ENCODE measurements at places on chromosomes 7 and 10.

DNA sequence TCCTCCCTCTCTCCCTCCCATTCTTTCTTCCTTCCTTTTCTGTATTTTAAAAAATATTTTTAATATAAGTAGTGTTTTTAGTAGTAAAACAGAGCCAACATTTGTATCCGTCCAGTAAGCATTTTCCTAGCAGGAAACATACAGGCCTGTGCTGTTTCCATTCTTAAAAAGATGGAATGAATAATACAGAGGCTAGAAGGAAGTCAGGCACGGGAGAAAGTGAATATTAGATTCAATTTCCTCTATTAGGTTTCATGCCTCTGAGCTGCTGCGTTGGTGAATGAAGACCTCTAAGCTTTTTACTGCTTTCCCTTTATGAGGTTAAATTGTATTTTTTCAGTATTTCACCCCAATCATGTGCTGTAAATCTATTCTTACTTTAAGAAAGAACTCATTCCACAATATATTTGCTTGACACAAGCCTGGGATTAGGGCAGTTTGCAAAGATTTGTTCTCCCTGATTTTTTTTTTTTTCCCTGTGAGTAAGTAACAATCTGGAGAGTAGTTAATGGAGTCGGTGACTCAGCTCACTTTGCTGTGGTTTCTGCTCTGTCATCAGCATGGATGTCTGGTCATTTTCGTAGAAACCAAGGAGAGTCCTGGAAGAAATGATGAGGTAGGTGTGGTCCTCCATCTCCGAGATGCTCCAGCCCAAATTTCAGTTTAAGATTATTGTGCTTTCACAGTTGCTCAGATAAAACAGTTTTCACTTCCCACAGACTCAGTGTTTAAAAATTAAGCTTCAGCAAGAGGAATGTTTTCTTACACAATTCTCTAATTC, 76.1 kb upstream of the PITRM1 start:
- DNase-seq = no peak

DNA sequence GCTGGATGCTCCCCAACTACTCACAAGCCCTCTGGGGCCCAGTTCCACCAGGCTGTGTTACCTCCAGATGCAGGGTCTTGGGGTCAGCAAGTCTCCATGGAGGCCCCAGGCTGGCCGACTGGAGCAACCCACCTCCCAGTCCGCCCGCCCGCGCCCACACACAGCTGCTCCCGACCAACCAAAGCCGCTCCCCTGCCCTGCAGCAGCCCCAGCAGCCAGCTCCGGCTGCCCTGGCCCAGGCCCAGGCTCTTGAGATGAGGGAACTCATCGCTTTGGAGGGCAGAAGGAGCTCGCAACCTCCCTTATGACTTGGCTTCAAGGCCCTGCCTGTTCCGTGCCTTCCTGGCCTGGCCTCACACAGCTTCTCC, 47.2 kb downstream of the LRRC20 start:
- no peak for DNase-seq

DNA sequence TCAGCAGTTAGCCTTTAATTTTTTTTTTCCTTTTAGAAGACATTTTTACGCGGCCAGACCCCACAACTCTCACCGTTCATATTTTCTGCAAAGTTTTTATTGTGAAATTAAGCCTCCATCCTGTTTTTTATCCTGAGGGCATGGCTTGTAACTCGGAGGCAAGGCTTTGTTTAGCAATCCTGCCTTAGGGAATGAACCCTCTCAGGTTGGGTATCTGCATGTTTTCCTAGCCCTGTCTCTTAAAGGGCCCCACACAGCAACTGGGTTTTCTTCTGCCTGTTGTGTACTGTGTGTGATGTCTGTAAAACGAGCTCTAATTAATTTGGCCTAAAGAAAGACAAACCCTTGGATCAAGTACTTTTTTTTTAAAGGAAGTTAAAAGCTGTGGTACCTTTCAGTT, 130.2 kb upstream of the COBL start:
- DNase-seq = no peak

DNA sequence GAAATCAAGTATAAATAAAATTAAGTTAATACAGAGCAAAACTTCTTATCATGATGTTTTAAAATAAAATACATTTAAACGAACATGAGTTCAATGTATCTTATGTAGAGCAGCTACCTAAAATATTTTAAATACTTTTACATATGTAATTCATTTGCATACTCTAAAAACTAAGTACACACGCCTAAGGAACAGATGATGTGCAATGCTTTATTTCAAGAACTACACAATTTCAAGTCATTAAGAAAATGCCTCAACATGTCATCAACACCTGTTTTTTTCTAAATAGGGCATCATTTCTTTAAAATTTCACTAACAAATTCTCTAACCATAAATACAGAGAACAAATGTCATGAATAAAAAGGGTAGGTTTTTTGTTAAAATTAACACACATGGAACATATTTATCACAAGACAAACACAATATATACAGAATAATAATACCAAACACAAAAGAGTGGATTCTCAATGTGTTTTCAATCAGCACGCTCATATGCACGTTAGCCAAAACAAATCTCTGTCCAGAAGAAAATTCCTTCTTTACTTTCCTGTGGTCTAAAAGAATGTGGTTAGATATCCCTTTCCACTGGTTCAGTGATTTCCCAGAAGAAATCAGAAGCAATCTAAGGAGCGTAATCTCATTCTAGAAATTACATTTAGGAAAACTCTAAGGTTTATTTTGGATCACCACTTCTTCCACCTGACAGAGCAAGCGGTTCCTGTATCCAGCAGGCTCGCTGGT, 73.0 kb upstream of the PFKP start:
- DNase-seq = no peak

DNA sequence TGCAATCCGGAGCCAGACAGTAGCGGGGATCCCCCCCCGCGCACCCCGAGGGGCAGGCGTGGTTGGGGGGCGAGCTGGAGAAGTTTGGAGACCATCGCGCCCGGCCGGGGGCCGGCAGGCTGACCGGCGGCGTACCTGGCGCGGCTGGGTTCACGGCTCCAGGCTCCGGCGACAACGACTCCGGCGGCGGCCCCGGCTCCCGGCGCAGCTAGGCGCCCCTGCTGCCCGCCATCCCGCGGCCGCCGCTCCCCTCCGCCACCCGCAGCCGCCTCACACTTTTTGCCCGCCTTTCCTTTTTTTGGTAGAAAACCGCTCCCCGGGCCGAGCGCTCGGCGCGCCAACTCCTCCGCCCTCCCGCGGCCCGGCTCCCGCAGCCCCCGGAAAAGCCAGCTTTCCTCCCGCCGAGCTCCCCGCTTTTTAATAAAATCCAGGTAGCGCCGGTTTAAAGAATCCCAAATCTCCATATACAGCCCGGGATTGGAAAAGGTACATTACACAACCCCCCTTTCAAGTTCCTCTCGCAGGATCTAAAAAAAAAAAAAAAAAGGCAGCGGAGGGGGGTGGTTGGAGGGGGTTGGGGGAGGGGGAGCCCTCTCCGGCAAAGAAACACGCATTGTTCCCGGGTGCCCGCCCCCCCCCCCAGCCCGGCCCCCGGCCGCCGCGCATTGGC, at the start of gene TNRC18:
Gene TNRC18 (minus strand): TSS at position 529 of the 670 bp plus-strand sequence. CDS start 2,588 bp downstream, outside the sequence.
- DNase-seq = no peak

DNA sequence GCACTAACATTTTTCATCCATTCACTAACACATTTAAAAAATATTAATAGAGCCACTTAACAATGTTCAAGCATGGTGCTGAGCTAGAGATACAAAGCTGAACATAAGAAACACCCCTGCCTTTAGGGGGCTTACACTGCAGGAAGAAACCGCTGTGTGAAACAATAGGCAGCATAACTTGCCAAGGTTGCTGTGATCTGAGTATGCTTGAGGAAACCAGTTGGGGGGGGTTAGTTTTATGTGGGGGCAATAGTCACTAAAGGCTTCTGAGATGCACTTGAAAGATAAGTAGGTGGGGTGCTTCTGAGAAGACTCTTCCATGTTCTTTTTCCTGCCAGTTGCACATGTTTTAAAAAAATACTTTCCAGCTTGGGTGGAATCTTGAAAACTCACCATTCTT, 2.8 kb downstream of the RBM17 start:
- no peak for DNase-seq

DNA sequence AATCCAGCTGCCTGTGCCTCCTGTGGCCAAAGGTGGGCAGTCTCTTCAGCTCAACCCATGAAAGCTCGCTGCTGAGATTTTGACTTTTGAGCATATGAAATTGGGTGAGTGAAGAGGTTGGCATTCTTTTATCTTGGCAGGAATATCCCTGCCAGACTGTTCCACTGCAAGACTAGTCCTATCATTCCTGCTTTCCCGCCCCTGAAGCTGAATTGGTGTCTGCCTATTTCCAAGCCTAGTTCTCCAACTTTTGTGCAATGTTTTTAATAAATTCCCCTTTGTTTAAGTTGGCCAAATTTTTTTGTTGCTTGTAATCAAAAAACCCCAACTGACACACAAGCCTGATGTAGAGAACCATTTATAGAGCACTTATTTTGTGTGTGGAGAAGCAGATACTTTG, 34.8 kb upstream of the BICC1 start:
- DNase-seq = no peak

All from left renal pelvis (tissue), 4 donors.